Activated T-cell treated with anti-CD3 and anti-CD28 coated beads, Interleukin-2, amount 50 U/mL, for 1 hour (primary cell): ENCODE measurements at places on chromosomes 13 and 19.

- DNase-seq: no peak
These were observed 72.7 kb downstream of the KATNAL1 start for GRCh38 chr13:30234619-30235162.

DNA sequence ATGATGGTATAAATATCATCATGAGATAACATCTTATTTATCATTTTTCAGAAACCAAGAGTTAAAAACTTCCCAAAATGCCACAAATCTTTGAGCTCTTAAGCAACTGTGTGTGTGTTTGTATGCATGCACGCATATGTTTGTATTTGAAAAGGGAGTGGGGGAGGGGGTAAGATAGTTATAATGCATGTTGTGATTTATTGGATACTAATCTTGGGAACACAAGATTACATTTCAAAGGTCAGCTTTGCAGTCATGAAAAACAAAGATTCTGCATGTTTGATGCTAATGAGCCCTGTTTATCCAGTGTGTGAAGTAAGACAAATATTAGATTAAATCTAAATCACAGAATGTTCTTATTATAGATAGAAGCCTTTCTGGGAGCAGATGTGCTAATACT lies 355.9 kb downstream of the DCT start:
- DNase-seq: no peak

GRCh38 chr13:76293751-76294150 lies 592.5 kb downstream of the KCTD12 start:
- no peak for DNase-seq

DNA sequence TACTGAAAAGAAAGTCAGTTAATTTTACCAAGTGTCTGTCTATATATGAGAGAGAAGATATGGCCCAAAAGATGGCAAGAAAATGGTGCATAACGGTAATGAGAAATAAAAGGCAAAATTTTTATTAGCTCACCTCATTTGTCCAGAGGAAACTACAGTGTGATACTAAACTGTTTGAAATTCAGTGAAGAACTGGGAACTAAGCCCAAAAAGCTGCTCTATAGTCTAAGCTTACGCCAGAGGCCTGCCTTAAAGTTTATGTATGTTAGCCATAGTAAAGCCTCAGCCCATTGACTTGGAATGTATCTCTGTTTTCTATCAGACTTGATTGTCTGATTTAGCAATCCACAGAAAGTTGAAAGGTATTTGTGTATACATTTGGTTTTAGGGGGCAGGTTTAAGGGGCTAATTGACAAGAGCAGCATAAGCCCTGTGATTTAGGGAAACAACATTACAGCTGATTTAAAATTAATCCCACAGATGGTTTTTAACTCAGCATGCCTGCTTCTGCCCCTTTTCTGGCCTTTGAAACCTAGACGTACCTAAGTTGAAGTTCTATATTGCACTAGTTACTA lies 91.0 kb upstream of the MAB21L1 start:
- DNase-seq: no peak

GRCh38 chr19:31676271-31677004 lies 327.2 kb upstream of the TSHZ3 start:
- DNase-seq: no peak

DNA sequence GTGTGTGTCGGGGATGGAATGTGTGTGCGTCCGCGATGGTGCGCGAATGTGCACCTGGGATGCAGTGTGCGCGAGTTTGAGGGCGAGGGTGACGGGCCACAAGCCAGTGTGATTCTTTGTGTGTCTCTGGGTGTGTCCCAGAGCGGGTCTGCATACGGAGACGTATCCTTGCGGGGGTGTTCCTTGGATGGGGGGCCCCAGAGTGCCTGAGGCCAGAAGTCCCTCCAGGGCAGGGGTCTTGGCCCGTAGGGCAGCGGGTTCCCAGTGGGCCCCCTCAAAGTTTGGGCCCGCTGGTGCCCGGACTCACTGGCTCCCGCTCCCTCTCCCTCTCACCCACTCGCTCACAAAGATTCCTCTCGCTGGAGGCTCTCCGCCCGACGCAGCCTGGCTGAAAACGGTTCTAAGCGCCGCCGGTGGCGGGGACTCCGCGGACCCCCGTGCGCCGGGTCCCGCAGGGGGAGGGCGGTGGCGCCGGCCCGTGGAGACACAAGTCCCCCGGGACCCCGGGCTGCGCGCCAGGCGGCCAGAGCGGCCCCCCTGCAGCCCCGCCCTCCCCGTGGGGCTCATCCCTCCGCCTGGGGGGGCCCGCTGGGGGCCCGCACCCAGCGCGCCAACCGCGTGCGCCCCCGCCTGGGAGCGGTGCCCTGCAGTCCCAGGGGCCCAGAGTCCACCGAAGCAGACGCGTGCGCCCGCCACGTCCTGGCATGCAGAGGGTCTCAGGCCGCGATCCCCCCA lies 886 bp downstream of the CRLF1 start:
- DNase-seq: no peak

GRCh38 chr19:20078581-20079031 lies 806 bp downstream of the ZNF90 start:
- no peak for DNase-seq
